ENCODE measurements at places on chromosomes 7 and 10.

DNA sequence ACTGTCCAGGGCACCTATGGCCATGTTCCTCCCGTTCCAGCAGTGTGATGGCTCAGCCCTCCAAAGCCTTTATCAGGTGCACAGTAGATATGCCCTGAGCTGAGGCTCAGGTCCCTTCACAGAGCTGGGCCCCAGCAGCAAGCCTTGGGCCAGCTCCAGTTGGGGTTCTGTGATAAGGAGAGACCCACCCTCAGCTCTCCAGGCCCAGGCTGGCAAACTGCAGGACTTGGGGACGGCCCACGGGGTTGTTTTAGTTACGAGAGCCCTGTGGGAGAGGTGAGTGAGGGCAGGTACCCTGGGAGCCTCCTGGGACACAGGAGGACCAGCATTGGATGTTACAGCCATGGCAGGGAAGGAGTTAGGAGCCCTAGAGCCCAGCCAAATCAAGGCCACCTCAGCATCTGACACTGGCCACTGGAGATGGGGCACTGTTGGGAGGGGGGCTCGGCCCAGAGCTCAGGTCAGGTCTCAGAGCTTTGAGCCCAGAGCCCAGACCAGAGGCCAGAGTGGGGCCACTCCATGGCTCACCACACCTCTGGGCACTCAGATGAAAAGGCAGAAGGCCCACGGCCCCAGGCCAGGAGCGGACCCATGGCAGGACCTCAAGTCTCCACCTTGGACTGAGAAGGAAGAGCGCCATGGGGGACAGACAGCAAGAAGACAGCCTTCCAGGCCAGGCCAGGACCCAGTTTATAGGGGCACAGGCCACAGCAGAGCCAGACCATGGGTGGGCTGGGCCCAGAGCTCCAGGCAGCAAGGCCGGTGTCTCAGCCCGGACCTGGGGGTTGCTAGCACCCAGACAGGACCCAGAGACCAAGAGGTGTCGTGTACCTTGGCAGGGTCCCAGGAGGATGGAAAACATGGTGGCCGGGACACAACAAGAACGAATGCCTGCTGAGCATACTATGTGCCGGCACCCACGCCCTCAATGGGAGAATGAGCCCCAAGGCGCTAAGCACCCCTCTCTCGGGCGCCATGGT is 12.8 kb downstream of the GRID1 start:
- no peak for DNase-seq

DNA sequence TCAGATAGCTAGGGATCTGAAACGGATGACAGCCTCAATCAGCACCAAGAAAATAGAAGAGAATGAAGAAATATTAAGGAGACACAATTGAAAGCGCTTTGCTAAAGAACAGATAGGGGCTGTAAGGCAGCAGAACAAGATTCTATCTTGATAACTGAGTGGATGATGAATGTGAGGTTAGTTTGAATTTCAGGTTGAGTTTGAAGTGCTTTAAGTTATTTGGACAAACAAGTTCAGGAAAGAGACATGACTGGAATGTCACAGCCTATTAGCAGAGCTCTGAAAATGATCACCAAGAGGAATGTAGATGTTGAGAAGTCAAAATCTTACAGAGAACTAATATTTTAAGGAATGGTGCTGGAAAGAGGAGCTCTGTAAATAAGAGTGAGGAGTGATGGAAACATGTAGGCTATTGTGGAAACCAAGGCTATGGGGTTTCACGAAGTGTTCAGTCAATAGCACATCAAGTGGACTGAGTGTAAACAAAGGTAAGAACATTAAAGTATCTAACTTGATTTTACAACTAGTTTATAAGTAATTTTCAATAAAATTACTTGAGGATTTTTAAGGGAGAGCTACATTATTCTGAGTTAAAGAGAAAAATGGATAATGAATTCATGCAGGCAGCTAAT is 61.6 kb downstream of the MEST start:
- DNase-seq: no peak

DNA sequence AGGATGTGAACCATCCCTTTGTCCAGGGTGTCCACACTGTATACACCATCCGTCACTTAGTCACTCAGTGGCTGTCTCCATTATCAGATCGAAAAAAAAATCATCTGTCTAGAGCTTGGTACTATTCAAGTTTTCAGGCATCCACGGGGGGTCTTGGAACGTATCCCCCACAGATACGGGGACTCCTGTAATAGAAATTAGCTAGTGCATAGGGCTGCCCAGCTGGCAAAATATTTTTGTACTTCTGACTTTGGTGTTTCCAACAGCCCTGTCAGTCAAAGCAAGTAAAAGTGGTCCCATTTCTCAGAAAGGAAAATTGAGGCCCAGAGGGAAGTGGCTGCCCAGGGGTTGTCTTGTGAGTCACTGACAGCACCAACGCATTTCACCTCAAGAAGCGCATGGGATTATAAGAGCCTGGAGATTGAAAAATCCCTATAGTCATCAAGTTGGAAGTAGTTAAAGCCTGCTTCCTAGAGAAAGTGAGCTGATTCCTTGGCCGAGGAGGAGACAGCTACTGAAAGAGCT is 52.1 kb upstream of the SLC29A3 start:
- no peak for DNase-seq

- no peak for DNase-seq
Observed at GRCh38 chr10:29692121-29692539, 57.4 kb upstream of the SVIL start.

- DNase-seq: no peak
Observed at GRCh38 chr7:100884736-100885439, 4.6 kb downstream of the UFSP1 start.
